ENCODE measurements at places on chromosomes 7 and 10.

DNA sequence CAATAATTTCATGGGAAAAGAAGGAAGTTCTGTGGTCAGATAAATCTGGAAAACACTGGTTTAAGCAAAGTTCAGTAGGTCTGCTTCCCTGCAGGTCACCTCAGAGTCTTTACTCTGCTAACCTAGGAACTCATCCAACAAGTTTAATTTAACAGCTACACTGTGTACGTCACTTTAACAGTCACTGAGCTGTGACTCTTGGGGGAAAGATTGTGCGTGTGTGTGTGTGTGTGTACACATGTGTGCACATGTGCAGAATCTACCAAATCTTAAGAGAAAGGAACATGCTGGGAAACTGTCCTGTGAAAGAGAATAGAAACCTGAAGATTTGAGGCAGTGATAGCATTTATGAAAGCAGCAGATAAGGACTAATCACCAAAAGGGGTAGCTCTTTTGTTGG is 62.6 kb downstream of the IKZF1 start:
- DNase-seq: no peak
- H3K4me3 ChIP-seq: no peak overlapping the region
- H3K27me3 ChIP-seq: 0 out of 2 replicates have a peak, but pooled peaks cover 3% of the 10 kb centered on the region
- no peak overlapping the region for H3K27ac ChIP-seq
- H3K4me1 ChIP-seq: no peaks in the 10 kb centered on the region
- H3K36me3 ChIP-seq: no peaks in the 10 kb centered on the region

DNA sequence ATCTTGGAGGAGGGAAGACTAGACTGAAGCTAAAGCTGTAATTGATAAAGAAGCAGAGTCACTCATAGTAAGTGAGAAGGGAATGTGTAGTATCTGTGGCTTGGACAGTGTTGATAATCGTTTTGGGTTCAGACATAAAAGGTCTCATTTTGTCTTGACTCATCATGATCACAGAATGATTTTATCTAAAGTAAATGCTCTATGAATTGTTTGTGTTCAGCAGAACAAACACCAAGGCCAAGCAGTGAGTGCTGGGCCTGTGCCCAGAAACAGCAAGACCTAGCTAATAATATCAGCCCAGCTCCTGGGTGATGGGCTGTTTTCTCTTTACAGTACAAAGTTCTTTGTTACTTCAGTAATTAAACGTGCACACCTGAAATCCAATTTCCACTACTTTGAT is 26.7 kb upstream of the CD36 start:
- peaks cover 33% of the 10 kb centered on the region for H3K4me1 ChIP-seq
- DNase-seq: peak; percentile 21
- H3K4me3 ChIP-seq: no peak overlapping the region
- peak overlapping the region; percentile 48 for H3K27ac ChIP-seq
- no peaks in the 10 kb centered on the region for H3K27me3 ChIP-seq
- H3K36me3 ChIP-seq: no peaks in the 10 kb centered on the region

DNA sequence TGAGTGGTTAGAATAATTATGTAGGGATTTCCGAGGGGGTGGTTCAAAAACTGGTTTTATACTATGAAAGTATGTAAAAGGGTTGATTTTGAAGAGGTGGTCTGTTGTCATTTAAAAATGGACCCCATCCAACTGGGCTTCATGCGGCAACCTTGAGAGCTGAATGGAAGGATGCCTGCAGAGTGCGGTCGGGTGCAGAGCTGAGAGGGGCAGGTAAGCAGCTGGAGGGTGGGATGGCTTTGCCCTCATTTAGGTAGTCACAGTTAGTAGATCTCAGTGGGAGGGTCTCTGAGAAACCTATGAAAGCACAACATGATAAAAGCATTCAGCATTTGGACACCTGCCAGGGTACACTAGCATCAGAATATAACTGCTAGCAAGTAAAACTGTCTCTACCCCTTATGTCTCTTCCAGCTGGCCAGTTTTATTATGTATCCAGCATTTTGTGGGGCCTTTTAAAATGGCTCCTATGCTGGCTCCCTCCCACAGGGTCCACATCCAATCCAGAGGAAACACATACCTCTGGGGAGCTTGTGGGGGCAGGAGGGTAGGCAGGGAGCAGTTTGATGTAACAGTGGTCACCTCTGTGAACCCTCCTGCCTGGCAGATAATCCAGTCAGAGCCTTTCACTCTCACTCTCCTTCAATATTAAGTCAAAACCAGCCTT is 75.9 kb upstream of the MAGI2 start:
- H3K27me3 ChIP-seq: no peaks in the 10 kb centered on the region
- H3K4me3 ChIP-seq: no peak overlapping the region
- no peak for DNase-seq
- H3K27ac ChIP-seq: no peak overlapping the region
- H3K4me1 ChIP-seq: peaks cover 30% of the 10 kb centered on the region
- H3K36me3 ChIP-seq: no peaks in the 10 kb centered on the region

DNA sequence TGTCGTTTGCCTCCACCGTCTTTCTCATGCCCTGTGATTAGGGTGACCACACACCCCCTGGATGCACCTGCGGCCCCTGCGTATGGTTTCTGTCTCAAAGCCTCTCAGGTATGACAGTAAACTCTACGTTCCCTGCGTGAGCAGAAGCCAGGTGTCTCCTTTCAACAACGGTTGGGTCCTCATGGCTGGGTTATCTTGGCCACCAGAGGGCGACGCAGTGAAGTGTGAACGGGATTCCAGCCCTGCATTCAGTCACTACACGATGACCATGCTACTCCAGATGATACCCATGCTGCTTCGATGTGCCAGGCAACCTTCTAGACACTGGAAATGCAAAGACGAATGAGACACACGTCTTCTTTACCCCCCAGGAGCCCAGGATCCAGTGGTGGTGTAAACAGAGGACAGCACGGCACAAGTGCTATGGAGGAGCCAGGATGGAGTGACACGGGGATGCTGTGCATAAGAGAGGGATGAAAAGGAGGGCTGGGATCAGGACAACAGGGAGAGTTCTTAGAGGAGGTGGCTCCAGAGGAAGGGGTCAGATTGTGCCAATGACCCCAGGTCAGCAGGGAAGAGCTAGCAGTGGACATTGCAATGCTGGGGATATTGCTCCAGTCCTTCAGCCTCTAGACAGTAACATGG is 228.1 kb upstream of the PFKP start:
- H3K27ac ChIP-seq: no peak overlapping the region
- H3K27me3 ChIP-seq: peaks cover 29% of the 10 kb centered on the region
- no peaks in the 10 kb centered on the region for H3K36me3 ChIP-seq
- H3K4me1 ChIP-seq: no peaks in the 10 kb centered on the region
- no peak overlapping the region for H3K4me3 ChIP-seq
- no peak for DNase-seq

DNA sequence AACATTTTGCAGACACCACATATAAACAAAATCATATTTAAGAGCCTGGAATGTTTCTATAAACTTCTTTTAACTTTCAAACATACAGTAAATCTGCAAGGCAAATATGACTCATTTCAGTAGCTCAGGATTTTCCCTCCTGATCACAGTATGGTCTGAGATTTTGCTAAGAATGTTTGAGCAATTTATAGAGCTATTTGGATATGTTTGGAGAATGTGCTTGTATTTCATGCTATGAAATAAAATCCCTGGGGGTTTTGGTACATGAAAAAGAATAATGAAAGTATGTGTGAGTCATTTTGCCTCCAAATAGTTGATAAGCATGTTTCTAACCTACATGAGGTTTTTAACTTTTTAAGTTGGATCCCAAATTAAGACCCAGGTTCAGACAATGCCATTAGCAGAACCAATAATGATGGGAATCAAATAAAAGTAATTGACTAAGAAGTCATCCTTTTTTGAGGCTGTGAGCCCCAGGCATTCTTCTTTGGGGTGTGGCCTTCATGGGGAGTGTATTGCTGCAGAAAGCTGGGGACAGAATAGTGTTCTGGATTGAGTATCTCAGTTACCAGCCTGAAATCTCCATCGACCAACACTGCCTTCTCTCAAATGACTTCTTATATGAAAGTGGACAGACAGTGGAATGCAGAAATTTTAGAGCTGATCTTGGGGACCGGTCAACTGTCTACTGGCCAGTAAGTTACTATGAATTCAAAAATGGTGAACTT is 66.1 kb upstream of the AGBL3 start:
- no peaks in the 10 kb centered on the region for H3K27me3 ChIP-seq
- no peak overlapping the region for H3K27ac ChIP-seq
- DNase-seq: no peak
- no peaks in the 10 kb centered on the region for H3K4me1 ChIP-seq

DNA sequence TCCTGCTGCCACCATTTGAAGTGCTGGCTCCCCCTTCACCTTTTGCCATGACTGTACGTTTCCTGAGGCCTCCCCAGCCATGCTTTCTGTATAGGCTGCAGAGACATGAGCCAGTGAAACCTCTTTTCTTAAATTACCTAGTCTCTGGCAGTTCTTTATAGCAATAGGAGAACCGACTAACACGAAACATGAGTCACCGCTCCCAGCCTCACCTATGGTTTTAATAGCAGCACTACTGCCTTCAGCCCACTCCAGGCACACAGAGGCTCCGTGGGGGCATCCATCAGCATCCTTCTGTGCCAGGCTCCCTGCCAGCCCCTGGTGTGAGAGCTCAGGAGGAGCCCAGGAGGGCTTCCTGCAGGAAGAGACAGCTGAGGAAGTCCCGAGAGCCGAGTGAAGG is 5.5 kb upstream of the ZNF316 start:
- H3K27me3 ChIP-seq: no peaks in the 10 kb centered on the region
- H3K36me3 ChIP-seq: no peaks in the 10 kb centered on the region
- H3K4me3 ChIP-seq: no peak overlapping the region
- no peak overlapping the region for H3K27ac ChIP-seq

DNA sequence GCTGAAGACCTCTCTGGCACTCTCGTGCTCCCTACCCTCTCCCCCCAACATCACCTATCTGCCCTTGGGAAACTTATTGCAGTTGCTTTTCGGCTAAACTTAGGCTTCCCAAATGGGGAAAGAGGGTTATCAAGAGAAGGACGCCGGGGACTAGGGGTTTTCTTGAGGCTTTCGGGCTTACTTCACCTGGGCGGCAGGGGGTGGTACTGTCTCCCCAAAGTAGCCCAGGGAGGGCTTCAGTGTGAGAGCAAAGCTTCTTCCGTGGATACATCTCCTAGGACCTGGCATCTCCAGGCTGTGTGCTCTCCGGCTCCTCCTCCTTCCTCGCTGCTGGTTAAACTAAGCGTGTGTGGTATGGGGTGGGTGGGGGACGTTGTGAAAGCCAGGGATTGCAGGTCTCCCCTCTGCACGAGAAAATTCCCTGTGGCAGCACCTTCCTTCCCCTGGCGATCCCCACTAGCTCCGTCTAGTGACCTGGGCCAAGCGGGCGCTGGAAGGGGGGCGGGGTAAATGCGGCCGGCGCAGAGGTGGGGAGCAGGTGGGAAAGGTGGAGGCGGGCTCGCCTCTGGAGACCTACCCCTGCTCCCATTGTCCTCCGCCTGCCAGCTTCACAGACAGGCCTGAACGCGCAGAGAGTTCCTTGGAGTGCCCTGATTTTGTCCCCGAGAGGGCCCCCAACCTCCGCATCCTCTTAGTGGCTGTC is 1.1 kb downstream of the PLXDC2 start:
- H3K27ac ChIP-seq: no peak overlapping the region
- H3K4me1 ChIP-seq: no peaks in the 10 kb centered on the region
- H3K4me3 ChIP-seq: no peak overlapping the region
- H3K27me3 ChIP-seq: no peaks in the 10 kb centered on the region
- H3K36me3 ChIP-seq: no peaks in the 10 kb centered on the region

- no peak overlapping the region for H3K4me3 ChIP-seq
- no peak overlapping the region for H3K27ac ChIP-seq
- 0 out of 2 replicates have a peak, but pooled peaks cover 11% of the 10 kb centered on the region for H3K4me1 ChIP-seq
- H3K36me3 ChIP-seq: no peaks in the 10 kb centered on the region
- no peaks in the 10 kb centered on the region for H3K27me3 ChIP-seq
These were observed 29.5 kb downstream of the SMNDC1 start for GRCh38 chr10:110275128-110275729.

- peak; percentile 37 for DNase-seq
- H3K27me3 ChIP-seq: no peaks in the 10 kb centered on the region
- no peaks in the 10 kb centered on the region for H3K4me1 ChIP-seq
- H3K27ac ChIP-seq: no peak overlapping the region
- no peaks in the 10 kb centered on the region for H3K36me3 ChIP-seq
These were observed 24.5 kb upstream of the KLF14 start for GRCh38 chr7:130758429-130759056.

DNA sequence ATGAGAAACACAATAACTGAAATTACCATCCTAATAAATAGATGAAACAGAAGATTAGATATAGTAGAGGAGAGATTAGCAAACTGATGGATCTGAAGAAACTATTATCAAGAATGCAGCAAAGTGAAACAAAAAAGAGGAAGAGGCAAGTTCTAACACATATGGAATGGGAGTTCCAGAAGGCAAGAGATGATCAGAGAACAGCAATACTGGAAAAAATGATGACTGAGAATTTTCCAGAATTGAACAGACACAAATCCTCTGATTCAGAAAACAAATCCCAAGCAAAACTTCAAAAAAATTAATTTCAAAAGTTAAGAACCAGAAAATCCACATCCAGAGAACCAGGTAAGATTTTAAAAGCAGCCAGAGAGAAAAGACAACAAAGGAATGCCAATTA is 20.2 kb upstream of the CYREN start:
- H3K4me1 ChIP-seq: no peaks in the 10 kb centered on the region
- no peaks in the 10 kb centered on the region for H3K27me3 ChIP-seq
- no peak overlapping the region for H3K4me3 ChIP-seq
- no peaks in the 10 kb centered on the region for H3K36me3 ChIP-seq
- no peak overlapping the region for H3K27ac ChIP-seq

DNA sequence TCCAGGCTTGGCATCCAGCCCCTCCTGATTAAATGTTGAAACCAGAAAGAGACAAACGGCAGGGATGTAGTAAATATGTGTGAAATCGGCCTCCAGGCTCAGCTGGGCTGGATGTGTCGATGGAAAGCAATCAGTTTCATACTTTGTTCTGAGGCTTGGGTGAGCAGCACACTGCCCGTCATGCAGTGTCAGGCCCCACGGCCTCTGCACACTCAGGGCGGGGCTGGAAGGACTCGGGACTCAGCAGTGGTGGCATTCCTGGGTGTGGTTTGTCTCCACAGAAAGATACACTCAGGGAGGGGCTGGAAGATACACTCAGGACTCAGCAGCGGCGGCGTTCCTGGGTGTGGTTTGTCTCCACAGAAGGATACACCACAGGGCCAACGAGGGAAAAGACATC is 22.0 kb downstream of the ADGRA1 start:
- no peak for DNase-seq
- peaks cover 11% of the 10 kb centered on the region for H3K4me1 ChIP-seq
- no peak overlapping the region for H3K27ac ChIP-seq
- H3K36me3 ChIP-seq: no peaks in the 10 kb centered on the region
- no peaks in the 10 kb centered on the region for H3K27me3 ChIP-seq
- no peak overlapping the region for H3K4me3 ChIP-seq

GRCh38 chr7:118372530-118372929 is 148.0 kb downstream of the ANKRD7 start:
- DNase-seq: no peak
- no peaks in the 10 kb centered on the region for H3K36me3 ChIP-seq
- no peak overlapping the region for H3K27ac ChIP-seq
- H3K27me3 ChIP-seq: no peaks in the 10 kb centered on the region
- H3K4me1 ChIP-seq: no peaks in the 10 kb centered on the region

All from HCT116 (cell line).